ENCODE measurements at places on chromosomes 3 and 15.

- no peak for DNase-seq
These were observed 6.4 kb downstream of the ROBO1 start for GRCh38 chr3:79761441-79761840.

DNA sequence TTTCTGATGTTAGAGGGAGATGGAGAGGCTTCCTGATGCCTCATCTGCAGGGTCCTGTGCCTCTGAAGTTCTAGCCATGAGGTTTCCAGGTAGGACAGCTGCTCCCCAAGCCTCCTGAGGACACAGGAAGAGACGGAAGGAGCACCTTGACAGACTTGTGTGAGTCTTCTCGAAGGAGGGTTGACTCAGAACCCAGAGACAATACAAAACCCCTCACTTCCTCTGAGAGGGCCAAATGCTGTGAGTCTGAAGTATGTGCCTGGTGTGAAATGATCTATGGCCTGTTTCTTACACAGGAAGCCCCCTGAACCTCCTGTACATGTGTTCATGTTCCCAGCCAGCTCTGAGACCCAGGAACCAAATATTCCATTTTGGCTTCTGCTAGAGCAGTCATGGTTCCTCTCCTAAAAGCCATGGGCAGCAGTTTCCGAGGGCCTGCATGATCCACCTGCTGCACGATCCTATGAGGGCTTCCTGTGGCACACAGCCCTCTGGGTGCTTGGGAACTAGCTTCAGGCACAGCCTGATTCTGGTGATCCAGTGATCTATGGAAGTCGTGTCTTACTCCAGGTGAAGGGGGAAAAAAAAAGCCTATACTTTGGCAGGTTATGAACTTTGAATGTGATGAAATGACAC is 62.2 kb downstream of the AAGAB start:
- DNase-seq: no peak

GRCh38 chr3:160612386-160613075 is 47.2 kb upstream of the KPNA4 start:
- peak; percentile 2 for DNase-seq

DNA sequence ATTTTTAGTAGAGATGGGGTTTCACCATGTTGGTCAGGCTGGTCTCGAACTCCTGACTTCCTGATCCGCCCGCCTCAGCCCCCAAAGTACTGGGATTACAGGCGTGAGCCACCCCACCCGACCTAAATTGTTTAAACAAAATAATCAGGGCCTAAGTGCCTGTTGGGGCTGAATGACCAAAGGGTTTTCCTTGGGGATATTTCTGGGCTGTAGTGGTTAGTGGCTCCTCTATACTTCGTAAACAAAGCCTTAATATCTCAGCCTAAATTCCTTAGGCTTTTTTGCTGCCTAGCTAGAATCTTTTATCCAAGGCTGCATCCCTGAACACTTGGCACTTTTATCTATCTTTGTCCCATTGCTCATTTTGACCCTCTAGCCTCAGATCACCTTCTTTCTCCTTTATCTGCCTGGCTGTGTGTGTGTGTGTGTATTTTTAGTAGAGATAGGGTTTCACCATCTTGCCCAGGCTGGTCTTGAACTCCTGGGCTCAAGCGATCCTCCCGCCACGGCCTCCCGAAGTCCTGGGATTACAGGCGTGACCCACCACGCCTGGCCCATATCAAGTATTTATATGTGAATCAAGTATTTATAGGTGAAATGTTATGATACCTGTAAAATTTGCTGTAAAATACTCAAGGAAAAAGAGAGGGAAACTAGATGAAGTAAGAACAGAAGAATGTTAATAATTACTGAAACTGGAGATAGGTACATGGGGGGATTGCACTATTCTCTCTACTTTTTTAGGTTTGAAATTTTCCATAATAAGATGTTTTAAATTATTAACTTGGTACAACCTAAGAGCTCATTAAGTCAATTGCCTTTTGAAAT is 1.8 kb downstream of the NUSAP1 start:
- no peak for DNase-seq

DNA sequence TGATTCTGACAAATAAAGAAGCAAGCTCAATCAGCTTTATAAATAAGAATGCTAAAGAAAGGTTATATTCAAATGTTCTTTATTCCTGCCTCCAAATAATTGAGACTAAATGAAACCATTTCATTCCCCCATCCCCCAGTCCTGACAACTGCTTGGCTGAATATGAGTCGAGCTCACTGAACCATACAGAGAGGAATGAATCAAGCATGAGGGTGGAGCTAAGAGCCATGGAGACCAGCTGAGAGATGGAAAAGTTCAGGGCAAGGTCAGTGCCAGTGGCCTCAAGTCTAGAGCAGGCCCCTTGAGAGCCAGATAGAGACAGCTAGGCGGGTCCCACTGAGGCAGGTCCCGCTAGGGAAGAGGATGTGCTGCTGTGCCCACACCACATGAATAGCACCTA is 188.7 kb upstream of the EIF1B start:
- peak; percentile 81 for DNase-seq

DNA sequence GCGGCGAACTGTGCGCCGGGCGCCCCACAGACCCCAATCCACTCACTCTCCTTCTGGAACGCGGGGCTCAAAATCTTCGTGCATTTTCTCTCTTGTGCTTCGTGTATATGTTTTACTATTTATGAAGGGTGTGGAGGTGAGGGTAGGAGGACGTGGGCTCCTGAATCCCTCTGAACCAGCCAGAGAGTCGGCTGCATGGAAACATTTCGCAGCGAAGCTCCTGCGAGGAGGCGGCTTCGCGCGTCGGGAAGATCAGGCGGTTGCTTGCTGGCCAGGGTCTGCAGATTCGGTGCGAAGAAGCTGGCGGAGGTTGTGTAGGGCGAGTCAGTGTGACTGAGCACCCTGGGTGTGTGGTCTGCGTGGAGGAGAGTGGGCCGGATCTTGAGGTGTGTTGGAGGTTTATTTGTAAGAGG is 1.1 kb downstream of the CNTN4 start:
- no peak for DNase-seq

GRCh38 chr15:68808091-68808490 is 12.6 kb downstream of the ANP32A start:
- peak; percentile 16 for DNase-seq

GRCh38 chr15:100926258-100926657 is 7.1 kb downstream of the LRRK1 start:
- DNase-seq: no peak
